PC-9 (cell line): ENCODE measurements at places on chromosomes 7 and 10. TPM values are rescaled to one million over a fixed set of nuclear protein-coding genes. Genes with fewer than 3 reads are reported as not detected.
A peak's percentile ranks its signal among the peaks of the same experiment; 100 is the strongest.

Gene KIF11
- 21.7 and 35.7 TPM in 2 replicates for total RNA-seq

DNA sequence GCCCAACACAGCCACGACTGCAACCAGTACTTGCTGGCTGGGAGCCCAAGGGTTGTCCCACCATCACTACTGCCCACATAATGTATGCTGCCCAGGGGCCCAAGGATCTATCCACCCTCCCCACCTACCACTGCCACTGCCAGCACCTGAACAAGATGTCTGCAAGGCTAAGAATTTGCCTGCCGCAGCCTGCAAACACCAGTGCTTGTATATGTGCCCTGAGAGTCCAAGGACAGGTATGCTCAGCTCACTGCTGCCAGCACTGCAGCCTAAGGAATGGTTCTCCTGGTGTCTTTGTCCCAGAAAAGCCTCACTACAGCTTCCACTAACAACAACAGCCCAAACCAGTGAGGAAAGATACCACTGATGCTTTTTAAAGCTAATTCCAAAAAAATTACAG is 1174.0 kb downstream of the SORCS1 start:
- H3K36me3 ChIP-seq, result no peaks in the 10 kb centered on the region
- DNase-seq, result no peak
- H3K4me3 ChIP-seq, result no peak overlapping the region
- H3K27me3 ChIP-seq, result no peaks in the 10 kb centered on the region
- H3K4me1 ChIP-seq, result no peaks in the 10 kb centered on the region

DNA sequence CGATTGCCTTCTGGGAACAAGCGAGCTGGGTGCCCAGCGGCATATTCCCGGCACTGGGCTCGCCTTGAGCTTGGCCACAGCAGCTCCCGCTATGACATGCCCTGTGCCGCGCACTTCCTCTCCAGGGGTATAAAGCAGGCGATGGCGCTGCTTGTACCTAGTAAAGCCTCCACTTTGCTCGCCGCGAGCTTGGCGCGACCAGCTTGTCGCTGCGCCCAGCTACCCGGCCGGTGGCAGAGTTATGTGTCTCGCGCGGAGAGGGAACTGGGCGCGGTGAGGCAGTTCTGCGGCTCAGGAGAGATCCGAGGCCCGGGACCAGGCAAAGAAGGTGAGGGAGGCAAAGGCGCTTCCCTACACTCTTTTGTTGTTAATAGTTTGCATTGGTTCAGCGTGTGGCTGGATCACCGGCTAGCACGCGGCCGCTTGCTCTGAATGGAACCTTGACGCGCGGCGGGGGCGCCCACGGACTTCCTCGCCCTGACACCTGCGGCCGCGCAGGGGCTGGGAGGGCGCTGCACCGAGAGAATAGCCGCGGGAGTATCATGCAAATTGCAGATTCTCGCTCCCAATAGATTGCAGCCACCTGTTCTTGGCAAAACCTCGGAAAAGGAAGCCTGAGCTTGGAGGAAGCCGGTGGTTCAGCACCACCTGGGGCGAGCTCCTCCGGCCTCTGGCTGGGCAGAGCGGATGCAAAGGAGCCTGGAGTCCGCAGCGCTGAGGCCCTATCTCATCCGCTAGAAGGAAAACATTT is 3.0 kb upstream of the BUB3 start:
- peaks cover 7% of the 10 kb centered on the region; the same call in 1 of the 2 replicates for H3K36me3 ChIP-seq
- peaks cover 10% of the 10 kb centered on the region for H3K4me1 ChIP-seq
- no peaks in the 10 kb centered on the region for H3K27me3 ChIP-seq
- no peak for DNase-seq
- H3K27ac ChIP-seq, result no peak overlapping the region

GRCh38 chr10:97858001-97858439 is 8.4 kb downstream of the GOLGA7B start:
- H3K4me3 ChIP-seq, result no peak overlapping the region
- H3K36me3 ChIP-seq, result no peaks in the 10 kb centered on the region
- H3K27ac ChIP-seq, result peak overlapping the region; percentile 72
- peak; percentile 69 for DNase-seq

GRCh38 chr7:15782656-15783055 is 96.2 kb upstream of the MEOX2 start:
- H3K27me3 ChIP-seq, result no peaks in the 10 kb centered on the region
- no peaks in the 10 kb centered on the region for H3K4me1 ChIP-seq
- H3K4me3 ChIP-seq, result no peak overlapping the region
- H3K27ac ChIP-seq, result no peak overlapping the region

- H3K4me1 ChIP-seq, result no peaks in the 10 kb centered on the region
- H3K27me3 ChIP-seq, result no peaks in the 10 kb centered on the region
- no peak overlapping the region for H3K4me3 ChIP-seq
- no peak for DNase-seq
- no peaks in the 10 kb centered on the region for H3K36me3 ChIP-seq
- no peak overlapping the region for H3K27ac ChIP-seq
Observed at GRCh38 chr7:45416846-45417245, 157.3 kb upstream of the ADCY1 start.
